ENCODE measurements at places on chromosomes 5 and 9.

GRCh38 chr5:16673241-16674201 is 56.7 kb upstream of the RETREG1 start:
- DNase-seq, result no peak

- no peak for DNase-seq
These were observed 14.9 kb upstream of the FCN1 start for GRCh38 chr9:134932606-134933005.

DNA sequence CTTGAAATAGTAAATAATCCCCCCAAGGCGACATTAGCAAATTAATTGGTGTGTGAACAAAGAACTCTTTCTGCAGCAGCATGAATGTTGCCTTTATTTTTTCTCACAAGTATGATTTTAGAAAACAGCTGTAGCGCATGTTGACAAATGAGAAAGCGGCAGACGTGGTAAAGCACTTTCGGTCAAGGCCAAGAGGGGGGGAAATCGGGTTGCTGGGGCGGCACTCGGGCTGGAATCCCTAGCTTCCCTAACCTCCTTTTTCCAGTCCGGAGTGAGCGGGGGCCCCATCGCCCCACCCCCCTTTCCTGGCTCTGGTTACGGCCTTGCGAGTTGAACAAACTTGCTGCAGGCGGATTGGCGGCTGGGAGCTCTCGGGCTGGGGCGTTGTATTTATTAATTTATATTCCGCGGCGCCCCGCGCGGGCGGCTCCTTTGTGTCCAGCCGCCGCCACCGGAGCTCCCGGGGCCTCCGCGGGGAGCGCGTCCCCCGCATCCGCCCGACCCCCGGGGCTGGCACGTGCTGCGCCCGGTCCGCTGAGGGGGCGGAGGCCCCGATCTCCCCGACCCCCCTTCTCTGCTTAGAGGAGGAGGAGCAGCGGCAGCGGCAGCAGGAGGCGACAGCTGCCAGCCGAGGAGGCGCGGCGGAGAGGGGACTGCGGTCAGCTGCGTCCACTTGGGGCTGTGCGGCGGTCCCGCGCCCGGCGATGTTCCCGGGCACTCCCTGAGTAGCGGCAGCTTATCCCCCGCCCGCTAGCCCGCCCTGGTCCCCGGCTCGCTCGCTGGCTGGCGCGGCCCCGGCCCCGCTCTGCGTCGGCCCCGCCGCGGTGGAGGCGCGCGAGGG is at the start of gene RHOBTB3:
Gene RHOBTB3 (plus strand): TSS at position 607 of the 841 bp plus-strand sequence. CDS start 347 bp downstream, outside the sequence.
- DNase-seq, result peak; percentile 46

- DNase-seq, result no peak
These were observed 181.5 kb downstream of the IRX2 start for GRCh38 chr5:2569774-2570542.

GRCh38 chr5:176785184-176786145 is 24.9 kb upstream of the UNC5A start:
- DNase-seq, result no peak

- no peak for DNase-seq
These were observed 233.5 kb downstream of the FRMD3 start for GRCh38 chr9:83304686-83305085.

DNA sequence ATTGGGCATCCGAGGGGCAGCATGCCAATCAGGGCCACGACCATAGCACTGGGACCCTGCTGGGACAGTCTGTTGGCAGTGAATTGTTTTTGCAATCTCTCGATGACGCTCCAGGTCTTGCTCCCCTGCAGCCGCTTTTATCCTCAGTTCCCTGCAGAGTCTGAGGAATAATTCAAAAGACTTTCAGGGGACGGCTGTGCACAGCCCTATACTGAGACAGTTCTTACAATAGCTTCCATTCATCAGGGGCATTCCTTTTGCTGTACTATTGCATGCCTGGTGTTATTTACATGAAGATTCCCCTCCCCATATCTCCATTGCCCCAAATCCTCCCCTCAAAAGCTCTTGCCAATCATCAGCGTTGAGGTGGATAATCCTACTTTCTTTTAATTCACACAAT is 163.3 kb upstream of the WWC1 start:
- no peak for DNase-seq

GRCh38 chr9:128836509-128837145 is 7.0 kb upstream of the SPOUT1 start:
- DNase-seq, result no peak

DNA sequence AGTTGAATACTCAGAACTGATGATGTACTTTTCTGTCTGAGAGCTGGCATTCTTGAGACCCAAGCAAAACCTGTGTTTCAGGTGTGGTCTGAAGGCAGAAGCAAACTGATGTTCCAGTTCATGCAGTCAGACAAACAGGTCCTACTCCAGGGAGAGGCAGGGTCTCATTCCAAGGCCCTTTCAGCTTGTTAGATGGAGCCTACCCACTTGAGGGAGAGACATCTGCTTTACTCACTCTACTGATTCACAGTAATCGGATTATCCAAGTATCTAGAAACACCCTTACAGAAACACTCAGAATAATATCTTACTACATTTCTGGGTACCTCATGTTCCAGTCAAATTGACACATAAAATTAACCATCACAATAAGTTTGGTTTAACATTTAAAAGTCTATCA is 207.8 kb downstream of the KDM4C start:
- DNase-seq, result no peak

- peak; percentile 94 for DNase-seq
These were observed at the start of gene FAM174A for GRCh38 chr5:100535060-100536005. Gene FAM174A, plus strand, starts transcription at chr5:100535374. Its CDS starts 157 bp downstream, at chr5:100535531.

GRCh38 chr9:137368431-137369035 is 54.4 kb downstream of the EXD3 start:
- no peak for DNase-seq

DNA sequence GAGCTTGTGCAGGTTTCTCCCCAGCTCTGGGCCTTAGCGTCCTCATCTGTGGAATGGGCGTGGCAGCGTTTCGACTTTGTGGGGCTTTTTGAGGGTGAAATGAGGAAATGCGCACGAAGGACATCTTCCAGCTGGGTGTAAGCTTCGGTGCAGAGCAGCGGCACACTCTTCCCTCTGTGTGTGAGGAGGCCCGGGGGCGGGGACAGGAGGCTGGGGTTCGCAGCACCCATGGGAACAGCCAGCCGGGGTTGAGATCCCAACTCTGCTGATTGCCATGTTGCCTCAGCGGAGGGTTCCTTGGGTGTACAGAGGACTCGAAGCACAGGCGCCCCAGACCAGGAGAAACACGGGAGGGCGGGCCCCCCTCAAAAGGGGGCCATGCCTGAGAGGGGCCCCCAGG is 265.6 kb downstream of the NSG2 start:
- no peak for DNase-seq

DNA sequence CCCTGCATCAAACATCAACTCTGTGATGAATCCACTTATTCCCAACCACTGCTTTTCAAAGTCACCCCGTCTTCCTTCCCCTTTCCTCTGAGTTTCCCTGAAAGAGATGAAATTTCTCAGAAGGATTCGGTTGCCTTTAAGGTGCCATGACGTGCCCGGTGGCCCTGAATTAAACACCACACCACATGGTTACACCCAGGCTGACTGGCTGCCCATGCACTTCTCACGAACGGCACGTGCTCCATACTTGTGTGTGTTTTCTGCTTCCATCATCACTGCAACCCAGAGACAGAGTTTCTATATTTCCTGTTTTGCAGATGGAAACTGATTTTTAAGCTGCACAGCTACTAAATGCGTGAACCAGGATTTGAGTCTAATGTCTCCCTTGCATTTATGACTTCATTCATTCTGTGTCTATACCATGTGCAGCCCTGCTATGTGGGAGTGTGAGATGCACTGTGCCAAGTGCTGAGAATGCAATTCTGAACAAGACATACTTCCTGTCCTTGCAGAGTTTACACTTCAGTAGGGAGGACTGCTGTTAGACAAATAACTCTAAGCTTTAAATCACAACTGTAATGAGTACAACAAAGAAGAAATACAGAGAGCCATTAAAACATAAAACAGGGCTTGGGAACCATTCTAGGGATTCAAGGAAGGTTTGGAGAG is 162.9 kb downstream of the NXNL2 start:
- DNase-seq, result no peak

GRCh38 chr9:78893774-78894401 is 597.0 kb downstream of the PSAT1 start:
- DNase-seq, result no peak
